Adrenal gland (tissue), 19 donors: ENCODE measurements at places on chromosomes 7 and 10. TPM values are rescaled to one million over a fixed set of nuclear protein-coding genes. Genes with fewer than 3 reads are reported as not detected.

DNA sequence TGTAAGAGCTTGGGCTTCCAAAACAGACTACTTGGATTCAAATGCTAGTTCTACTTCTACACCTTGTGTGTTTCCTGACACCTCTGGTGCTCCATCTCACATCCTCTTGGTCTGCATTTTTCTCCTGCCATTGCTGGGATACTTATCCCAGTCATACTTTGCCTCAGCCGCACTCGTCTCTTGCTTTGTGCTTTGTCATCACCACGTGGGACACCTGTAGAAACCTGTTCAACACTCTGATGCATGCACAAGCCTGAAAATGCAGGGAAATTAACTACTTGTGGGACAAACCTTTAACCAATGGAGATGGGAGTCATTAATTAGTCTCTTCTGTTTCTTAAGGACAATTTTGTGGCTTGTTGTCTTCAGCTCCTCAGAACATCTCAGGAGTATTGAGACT, 94.2 kb upstream of the PHYHIPL start:
- no peak for DNase-seq

EPHA1 gene
- polyA plus RNA-seq: 1.2 TPM

DNA sequence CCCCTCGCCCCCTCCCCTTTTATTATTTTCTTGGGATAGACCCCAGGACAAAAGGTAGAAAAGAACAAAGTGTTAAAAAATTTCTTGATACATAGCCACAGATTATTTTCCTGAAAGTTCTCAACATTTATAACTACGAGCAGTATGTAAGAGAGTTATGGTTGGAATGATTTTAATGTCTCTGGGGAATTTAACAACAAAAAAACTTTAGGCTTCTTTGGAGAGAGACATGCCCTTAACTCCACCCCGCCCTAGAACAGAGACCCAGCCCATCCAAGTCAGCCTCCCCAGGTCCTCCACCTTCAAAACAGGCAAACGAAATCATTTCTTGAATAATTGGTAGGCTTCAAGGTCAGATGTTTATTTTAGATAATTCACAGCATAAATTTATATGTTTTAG, 97.1 kb downstream of the TCF7L2 start:
- no peak for DNase-seq

DNA sequence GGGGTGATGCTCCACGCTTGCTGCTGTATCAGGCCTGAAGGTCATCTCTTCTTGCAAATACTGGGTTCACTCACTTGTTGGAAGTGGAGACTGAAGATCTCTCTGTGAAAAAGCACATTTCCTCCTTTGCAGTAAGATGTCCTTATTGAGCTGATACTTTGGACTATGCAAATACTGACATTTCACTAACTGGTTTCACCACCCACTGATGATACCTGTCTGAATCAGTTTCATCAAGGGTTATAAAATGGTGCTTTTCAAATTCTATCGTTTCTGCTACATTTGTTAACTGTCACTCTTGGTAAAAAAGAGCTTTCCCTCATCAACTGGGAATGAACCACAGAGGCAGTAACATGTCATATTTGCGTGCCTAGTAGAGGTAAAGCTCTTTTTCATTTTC, 35.5 kb downstream of the RAB19 start:
- no peak for DNase-seq

DNA sequence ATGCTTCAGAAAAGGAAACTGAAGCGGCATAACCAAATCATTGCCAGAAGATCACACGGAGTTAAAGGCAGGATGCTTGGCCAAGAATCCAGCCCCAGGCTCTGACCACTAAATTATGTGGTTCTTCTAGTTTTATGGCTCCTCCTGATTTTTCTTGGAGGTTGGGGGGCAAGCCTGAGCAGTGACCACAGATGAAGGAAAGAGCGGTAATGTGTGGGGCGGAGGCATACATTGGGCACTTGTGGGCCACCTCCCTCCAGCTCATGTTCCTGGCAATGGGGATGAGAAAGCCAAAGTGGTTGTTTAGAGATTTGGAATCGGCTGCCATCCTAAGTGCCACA, 3.2 kb downstream of the TRPV6 start:
- no peak for DNase-seq

TAS2R41 gene
- polyA plus RNA-seq: not detected

SPRN gene
- polyA plus RNA-seq: 0.54 TPM

DNA sequence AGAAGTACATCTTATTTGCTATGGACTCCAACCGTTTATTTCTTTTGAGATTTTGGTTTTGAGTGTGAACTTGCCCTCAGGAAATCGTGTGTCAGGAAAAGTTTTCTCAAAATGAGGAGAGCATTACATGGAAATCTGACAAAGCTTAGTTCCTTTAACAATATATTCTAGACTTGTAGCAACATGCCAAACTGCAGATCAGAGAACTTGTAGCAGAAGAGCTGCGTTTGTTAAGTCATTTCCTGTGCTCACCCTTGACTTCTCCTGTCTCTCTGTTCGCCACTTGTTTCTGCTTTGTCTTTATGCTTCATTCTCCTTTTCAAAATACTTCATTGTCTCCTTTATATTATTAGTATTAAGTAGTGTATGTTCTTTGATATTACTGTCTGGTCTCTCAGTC, 116.6 kb upstream of the FOXP2 start:
- no peak for DNase-seq

IKZF1 gene
- 2.4 TPM for polyA plus RNA-seq

DNA sequence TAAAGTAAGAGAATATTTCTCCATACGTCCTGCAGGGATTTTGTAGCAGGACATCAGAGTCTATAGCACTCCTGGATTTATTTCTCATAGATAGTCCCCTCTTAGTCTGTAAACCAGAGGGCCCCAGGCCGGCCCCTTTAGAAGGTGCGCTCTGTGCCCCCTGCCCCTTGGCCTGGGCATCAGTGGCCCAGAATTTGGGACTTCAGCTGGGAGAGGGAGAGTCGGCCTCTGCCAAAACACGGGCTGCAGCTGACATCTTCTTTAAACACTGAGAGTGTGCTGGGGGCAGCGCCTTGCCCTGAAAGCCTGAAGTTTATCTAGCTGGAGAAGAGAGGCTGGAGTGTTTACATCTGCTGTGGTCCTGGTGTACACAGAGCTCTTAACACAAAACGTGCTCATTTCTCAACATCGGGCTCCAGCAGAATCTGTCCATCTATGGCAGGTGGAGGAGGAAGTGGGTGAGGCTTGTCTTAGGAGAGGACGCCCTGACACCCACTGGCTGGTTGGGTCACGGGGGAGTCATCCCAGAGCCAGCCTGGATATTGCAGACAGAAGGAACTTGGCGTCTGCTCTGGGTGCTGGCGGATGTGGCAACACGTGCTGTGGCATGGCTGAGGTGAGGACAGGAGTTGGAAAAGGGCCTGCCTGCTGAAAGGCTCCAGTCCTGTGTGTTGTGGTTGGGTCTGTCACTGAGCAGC, 5.0 kb upstream of the TACR2 start:
- no peak for DNase-seq

GCK gene
- polyA plus RNA-seq: 1.2 TPM

DNA sequence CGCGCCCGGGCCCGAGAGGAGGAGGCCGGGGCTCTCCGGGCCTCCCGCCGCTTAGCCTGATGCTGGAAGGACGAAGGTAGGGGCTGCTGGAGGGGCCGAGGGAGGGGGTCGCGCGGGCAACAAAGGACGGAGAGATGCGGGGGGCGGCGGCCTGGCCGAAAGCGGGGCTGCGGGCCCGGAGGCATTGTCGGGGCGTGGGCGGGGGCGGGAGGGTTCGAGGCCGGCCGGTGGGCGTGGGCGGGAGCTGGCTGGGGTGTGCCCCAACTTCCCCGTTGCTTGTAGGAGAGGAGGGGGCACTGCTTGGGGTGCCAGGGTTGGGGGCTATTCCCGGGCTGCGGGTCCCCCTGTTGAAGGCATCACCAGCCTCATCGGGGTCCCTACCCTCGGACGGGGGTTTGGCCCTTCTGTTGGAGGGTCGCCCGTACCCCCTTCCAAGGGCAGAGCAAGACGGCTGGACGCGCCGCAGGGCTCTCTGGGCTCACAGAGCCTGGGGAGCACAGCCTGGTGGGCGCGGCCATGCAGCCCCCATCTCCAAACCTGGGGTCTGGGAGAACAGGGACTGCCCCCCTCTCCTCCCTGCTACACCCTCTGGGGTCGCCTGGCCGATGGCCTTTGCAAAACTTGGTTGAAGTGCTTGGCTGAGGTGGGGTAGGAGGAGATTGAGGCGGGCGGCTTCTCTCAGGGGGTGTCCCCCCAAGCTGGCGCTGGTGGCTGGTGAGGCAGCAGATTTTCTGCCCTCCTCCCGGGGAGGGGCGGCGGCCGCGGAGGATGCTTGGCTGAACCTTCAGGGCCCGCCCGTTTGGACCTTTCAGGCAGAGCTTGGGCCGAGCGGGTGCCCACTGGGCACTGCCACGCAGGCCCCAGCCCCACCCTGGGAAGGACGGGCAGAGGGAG, 699 bp downstream of the CLIP2 start:
- no peak for DNase-seq

SEC61A2 gene
- 5.8 TPM for polyA plus RNA-seq

VKORC1L1 gene
- polyA plus RNA-seq: 3.7 TPM

- DNase-seq: no peak
These were observed 753.7 kb upstream of the SORCS1 start for GRCh38 chr10:107918171-107918570.

POM121 gene
- 31.0 TPM for polyA plus RNA-seq

GRCh38 chr10:102405108-102405571, 9.6 kb downstream of the NFKB2 start:
- no peak for DNase-seq

DNA sequence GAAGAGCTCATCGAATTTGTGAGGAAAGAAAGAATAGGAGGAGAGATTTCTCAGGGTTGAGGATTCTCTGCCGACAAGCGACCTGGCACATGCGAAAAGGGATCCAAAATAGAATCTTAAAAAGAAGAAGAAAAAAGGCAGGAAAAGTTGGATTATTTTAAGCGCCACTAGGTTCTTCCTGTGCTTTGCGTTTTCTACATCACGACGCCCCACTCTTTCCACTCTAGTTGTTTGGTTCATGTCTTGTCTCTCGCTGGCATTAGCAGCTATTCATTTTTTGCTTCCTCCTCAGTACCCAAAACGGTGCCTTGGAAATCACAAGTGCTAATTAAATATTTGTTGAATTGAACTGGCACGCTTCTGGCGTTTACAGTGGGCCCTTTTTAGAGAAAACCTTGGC, 674 bp upstream of the FRA10AC1 start:
- DNase-seq: no peak

DNA sequence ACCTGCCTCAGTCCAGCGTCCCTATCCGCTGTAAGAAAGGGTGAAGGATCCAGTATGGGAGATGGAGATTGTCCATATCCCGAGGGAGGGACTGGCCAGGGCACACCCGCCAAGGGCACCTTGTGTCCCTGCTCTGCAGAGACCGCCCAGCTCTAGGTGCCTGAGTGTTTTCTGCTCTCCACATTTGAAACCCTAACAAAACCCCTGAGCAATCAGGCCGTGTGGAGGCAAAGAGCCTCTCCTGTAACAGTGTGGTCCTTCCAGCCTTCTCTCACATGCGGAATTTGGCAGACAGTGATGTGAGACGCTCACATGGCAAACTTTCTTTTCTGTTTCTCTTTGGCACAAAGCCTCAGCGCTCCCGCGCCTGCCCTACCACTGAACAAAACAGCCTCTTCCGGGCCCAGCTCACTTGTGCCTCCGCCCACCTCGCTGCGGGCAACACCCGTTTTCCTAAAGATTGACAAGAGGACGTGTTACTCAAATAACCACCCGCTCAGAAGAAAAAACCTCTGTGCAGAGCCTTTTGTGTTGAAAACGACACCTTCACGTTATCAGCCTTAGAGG, 514.8 kb downstream of the DNAJB6 start:
- DNase-seq: peak; percentile 41

FAM25A gene
- polyA plus RNA-seq: 6.3 TPM

GRCh38 chr7:53661645-53662217, 626.3 kb downstream of the POM121L12 start:
- no peak for DNase-seq

- no peak for DNase-seq
These were observed 12.4 kb downstream of the DYNC1I1 start for GRCh38 chr7:95784796-95785195.

DNA sequence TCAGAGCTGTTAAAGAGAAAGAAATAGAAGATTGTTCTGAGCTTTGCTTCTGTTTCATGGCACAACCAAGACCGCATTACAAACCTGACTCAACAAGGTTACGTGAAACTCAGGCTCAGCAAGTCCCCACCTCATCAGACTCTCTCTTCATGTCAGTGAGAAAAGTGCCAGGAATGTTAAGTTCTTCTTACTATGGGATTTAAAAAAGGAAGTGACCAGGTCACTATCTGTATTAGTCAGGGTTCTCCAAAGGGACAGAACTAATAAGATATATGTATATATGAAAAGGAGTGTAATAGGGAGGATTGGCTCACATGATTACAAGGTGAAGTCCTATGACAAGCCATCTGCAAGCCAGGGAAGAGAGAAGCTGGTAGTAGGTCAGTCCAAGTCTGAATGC, 25.4 kb upstream of the PAPSS2 start:
- DNase-seq: no peak

BICC1 gene
- 5.7 TPM for polyA plus RNA-seq

CSGALNACT2 gene
- 15.3 TPM for polyA plus RNA-seq

DNA sequence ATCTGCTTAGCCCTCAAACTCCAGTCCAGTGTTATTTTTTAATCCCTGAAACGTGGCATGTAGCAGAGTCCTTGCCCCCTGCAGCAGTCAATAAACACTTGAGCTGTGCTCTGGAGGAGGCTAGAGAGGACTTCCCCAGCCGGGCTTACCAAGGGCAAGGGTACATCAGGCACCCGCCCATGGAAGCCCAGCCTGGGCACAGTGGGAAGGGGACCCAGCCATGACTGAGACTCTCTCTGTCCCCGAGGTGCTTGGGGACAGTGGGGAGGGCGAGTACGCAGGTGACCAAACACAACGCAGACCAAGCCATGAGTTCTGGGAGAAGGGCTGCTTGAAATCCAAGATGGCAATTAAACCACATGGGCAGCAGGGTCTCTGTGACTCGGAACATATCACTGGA, 45.2 kb downstream of the EBF3 start:
- DNase-seq: no peak

DNA sequence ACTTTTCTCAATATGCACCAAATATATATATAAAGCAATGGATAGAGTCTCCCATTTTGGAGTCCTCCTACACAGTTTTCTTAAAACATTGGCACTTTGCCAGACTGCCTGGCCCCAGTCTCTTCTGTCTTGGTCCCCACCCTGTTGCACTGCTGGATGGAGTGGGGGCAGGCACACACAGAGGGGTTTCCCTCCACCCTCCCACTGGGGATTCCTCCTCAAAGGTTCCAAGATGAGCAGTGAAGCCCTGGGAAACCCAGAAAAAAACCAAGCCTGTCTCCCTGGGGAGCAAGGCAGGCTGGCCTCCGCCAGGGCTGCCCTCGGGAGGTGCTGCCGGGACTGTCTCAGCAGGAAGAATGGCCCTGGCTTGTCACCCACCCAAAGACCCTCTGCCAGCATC, 68.0 kb downstream of the SH3PXD2A start:
- no peak for DNase-seq

GRCh38 chr7:111274857-111275256, 183.9 kb downstream of the LRRN3 start:
- DNase-seq: no peak

GRCh38 chr10:89975071-89975470, 273.7 kb downstream of the KIF20B start:
- no peak for DNase-seq

PLAU gene
- 3.7 TPM for polyA plus RNA-seq

HECW1 gene
- 0.03 TPM for polyA plus RNA-seq

GRCh38 chr10:32957341-32958084, 517 bp downstream of the ITGB1 start:
- peak; percentile 66 for DNase-seq
